ENCODE measurements at places on chromosomes 5 and 9.
A peak's percentile ranks its signal among the peaks of the same experiment; 100 is the strongest.

GRCh38 chr9:114309096-114309495 is 13.8 kb upstream of the ORM1 start:
- DNase-seq, result no peak

DNA sequence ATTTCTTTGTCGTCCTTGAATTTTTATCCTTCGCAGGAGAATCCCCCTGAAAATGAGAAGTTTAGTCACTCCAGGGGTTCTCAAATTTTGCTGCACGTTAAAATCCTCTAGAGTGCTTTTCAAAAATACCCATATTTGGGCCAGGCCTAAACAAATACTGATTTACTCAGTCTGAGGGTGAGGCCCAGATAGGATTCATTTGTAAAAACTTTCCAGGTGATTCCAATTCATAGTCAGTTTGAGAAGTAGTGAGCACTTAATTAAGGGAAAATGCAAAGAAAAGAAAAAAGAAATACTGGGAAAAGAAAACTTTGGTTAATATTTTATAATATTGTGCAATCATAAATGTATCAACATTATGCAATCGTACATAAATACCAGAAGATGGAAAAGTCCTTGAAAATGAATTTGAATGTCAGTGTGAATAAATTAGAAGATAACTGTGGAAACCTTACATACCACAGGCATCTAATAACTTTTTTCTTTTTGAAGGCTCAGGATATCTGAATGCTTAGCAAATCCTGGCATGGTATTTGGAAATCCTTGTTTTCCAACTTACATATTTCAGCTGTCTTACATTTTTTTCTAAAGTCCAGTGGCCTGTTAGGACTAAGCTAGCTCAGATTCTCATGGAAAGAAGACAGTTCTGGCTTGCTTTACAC is 116.5 kb upstream of the DAPK1 start:
- DNase-seq, result no peak

GRCh38 chr9:134491196-134491835 is 150.3 kb upstream of the COL5A1 start:
- DNase-seq, result no peak

- DNase-seq, result no peak
Observed at GRCh38 chr5:89071101-89071940, 188.3 kb upstream of the MEF2C start.

DNA sequence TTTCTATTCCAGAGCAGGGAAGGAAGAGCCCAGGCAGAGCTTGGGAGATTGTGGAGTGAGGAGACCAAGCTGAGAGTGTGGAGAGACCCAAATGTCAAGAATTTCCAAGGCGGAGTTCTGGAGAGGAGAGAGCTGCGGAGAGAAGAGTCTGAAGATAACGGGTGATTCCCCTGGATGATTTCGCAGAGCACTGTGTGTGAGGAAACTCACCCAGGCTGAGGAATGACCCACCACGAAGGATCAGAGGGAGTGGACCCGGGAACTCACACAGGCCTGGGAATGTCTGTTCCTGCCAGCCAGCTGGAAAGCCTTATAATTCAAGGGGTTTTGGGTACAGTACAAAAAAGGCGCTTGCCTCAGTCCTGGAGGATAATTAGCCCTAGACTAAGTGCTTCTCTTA is 94.2 kb downstream of the WNK2 start:
- no peak for DNase-seq

DNA sequence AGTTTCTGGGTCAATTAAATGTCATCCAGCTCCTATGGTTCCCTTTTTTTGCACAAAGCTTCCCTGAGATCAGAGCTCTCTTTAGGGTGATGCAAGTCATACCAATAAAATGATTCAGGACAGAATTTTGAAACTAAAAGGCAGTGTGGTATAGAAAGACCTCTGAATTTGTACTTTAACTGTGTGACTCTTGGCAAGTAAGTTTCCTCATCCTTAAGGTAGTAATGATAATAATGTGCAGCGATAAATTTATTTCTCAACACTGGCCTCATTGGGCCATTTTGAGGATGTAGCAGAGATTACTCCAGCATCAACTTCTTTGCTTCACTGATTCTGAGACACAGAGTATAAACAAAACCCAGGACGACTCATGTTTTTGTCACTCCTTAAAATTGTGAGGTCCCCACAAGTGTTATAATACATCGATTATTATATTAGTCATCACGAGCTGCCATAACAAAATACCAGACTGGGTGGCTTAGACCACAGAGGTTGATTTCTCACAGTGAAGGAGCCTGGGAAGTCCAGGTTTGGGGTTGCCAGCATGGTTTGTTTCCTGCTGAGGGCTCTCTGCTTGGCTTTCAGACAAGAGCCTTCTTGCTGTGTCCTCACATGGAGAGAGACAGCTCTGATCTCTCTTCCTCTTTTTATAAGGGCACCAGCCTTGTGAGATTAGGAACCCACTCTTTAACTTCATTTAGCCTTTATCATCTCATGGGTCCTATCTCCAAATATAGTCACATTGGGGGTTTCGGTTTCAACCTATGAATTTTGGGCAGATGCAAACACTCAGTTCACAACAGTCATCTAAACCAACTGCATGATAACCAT is 293.0 kb downstream of the ZNF608 start:
- DNase-seq, result peak; percentile 87

- no peak for DNase-seq
Observed at GRCh38 chr9:33840381-33840780, 23.4 kb downstream of the UBE2R2 start.

DNA sequence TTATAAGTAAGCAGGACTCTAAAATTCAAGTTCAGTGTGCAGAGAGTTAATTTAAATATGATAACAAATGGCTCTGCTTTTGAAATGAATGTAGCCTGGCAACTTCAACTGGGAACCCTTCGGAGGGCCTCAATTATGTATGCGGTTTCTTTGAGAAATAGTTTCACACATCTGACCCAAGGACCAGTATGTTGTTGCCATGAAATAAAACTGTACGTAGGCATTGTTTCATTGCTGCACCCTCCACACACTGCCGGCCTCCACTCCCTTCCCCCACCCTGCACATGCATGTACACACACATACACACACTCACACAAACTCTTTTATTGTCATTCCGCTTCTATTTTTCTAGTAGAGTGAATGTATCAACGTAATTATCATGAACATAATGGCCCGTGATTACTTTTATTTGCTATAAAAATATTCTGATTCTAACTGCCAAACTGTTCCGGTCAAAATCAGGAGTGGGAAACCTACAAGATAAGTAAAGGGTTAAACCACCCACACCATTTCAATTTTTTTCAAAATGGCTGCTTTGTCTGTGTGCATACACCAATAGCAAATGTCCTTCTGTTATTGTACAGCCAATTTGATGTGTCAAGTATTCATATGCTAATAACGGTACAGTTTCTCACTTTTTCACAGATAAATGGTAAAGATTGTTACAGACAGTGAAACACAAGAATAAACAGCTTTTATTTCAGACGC is 215.5 kb upstream of the TMEM161B start:
- DNase-seq, result no peak

DNA sequence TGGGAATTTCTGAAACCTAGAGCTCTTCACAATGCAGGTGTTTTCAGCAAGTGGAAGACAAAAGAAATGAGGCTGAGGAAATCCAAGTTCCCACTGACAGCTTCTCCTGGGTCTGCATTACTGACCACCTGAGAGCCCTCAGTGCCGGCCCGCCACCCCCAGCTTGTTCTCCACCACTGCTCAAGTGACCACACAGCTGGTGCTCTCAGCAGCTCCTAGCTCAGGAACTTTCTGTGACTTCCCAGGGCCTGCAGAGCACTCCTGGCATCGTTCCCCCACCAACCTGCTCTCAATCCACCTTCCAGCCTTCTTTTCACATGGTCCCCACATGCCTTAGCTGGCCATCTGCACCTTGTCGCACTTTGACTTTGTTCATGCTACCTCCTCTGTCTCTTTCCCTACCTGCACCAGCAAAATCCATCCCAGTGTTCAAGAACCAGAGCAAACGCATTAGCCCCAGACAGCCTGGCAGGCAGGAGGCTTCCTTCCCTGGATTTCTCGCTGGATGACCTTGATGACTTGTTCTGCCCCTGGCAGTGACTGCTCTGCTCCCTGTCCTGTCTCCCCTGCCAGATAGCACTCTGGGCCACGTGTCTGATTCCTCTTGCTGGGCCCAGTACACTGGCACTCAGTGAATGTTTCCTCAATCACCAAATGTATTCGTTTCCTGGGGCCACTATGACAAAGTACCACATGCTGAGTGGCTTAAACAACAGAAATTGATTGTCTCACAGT is 35.1 kb upstream of the NANS start:
- DNase-seq, result no peak

GRCh38 chr9:133443982-133444381 is 15.8 kb upstream of the CACFD1 start:
- no peak for DNase-seq

- DNase-seq, result no peak
Observed at GRCh38 chr5:39660020-39660419, 235.2 kb upstream of the DAB2 start.

DNA sequence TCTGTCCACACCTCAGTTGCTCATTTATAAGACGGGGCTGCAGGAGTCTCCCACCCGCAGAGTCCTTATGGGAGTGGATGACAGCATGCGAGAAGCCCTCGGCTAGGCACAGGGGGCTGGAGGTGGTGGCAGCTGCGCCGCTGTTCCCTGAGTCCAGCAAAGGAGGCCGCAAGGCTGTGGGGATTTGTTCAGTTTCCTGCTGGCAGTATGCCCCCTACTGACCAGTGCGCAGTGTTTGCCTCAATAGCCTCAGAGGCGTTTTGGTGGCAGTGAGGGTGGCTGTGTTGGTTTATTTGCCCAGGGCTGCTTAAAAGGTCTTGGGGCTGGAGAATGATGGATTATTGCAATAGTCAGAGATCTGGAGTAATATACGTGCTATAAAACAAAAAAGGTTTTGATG is 176.3 kb upstream of the OTULINL start:
- DNase-seq, result no peak

Measured in NAMALWA (cell line).